ENCODE measurements at places on chromosomes 1 and 21.

- DNase-seq: no peak
Measured at GRCh38 chr1:109882288-109883245, 28.1 kb upstream of the CSF1 start.

- peak; percentile 39 for DNase-seq
Measured at GRCh38 chr1:17588048-17588871, 48.8 kb downstream of the ARHGEF10L start.

GRCh38 chr1:7839526-7839925, 13.3 kb downstream of the UTS2 start:
- DNase-seq: no peak

- peak; percentile 14 for DNase-seq
Measured at GRCh38 chr1:77273891-77274290, 7.9 kb upstream of the AK5 start.

DNA sequence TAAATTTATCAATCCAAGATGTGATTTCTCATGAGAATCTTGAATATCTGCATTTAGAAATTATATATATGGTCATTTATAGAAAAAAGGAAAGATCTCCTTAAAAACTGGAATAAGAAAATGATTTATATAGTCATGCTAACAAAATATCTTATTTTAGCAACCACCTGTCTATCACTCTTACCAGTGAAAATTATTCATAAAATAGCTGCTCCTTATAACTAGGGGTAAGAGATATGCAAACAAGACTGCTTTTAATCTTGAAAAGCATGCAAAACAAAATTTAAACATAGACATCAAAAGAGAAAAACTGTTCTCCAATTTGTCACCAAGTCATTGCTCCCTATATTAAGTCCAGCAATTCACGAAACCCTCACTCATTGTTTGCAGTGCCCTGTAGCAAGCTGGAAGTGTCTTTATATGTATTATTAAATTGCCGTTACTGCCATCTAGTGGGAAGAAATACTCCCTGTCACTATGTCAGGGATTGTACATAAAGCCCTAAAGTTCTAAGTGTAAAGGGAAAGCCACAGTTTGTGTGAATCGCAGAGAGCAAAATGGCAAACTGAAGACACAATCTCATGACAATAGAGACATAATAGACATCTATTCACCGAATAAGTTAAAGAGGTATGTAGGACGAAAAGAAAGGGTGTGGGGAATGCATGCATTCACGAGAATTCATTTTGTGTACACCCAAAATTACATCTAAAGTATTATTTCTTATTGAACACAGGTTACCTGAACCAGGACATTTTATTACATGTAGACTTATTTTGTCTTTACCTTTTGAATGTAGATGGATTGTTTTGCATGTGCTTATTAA, 600.5 kb downstream of the USP25 start:
- peak; percentile 59 for DNase-seq

DNA sequence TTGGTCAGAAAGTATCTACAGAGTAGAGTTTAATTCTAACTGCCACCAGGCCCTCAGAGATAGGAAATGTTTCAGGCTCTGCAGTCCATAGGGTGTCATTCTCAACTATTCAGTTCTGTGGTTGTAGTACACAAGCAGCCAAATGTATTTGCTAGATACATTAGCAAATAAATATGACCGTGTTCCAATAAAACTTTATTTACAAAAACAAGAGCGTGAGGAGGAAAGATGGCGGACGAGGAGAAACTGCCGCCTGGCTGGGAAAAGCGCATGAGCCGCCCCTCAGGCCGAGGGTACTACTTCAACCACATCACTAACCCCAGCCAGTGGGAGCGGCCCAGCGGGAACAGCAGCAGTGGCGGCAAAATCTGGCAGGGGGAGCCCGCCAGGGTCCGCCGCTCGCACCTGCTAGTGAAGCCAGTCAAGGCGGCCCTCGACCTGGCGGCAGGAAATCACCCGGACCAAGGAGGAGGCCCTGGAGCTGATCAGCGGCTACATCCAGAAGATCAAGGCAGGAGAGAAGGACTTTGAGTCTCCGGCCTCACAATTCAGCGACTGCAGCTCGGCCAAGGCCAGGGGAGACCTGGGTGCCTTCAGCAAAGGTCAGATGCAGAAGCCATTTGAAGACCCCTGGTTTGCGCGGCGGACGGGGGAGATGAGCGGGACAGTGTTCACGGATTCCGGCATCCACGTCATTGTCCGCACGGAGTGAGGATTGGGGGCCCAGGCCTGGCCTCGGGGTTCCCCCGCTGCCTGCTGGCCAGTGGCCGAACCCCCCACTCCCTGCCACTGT, 286.1 kb downstream of the LRRC40 start:
- DNase-seq: no peak

DNA sequence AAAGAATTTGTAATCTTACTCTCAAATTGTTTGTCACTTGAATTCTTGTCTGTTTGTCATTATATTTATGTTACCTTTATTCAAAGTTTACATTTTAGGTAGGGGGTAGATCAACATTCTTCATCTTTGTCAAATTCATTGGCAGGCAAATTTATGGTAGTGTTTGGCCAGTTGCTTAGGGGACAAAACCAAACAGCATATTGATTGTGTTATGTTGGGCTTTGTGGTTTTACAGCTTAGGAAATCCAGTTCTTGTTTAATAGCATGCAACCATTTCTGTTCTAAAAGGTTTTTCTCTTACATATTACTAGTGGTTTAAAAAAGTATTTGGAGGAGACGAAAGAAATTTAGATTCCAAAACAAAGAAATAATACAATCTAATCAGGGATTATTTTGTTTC, 91.4 kb downstream of the HMCN1 start:
- peak; percentile 55 for DNase-seq

- DNase-seq: no peak
Measured at GRCh38 chr1:218659911-218660677, 315.0 kb downstream of the TGFB2 start.

GRCh38 chr21:40638466-40639251, 208.3 kb downstream of the DSCAM start:
- no peak for DNase-seq

DNA sequence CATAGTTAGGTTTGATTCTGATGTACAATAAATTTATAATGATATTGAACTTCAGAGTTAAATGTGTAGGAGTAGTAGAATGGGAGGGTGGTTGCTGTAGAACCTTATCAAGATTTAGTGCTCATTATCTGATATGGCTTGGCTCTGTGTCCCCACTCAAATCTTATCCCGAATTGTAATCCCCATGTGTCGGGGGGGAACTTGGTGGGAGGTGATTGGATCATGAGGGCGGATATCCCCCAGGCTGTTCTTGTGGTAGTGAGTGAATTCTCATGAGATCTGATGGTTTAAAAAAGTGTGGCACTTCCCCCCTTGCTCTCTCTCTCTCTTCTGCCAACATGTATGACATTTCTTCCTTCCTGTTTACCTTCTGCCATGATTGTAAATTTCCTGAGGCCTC, 265.5 kb downstream of the GRIK1 start:
- DNase-seq: no peak

GRCh38 chr1:78047106-78047505, 1.3 kb downstream of the GIPC2 start:
- DNase-seq: no peak

GRCh38 chr21:42668298-42668992, 15.0 kb downstream of the PDE9A start:
- DNase-seq: no peak

DNA sequence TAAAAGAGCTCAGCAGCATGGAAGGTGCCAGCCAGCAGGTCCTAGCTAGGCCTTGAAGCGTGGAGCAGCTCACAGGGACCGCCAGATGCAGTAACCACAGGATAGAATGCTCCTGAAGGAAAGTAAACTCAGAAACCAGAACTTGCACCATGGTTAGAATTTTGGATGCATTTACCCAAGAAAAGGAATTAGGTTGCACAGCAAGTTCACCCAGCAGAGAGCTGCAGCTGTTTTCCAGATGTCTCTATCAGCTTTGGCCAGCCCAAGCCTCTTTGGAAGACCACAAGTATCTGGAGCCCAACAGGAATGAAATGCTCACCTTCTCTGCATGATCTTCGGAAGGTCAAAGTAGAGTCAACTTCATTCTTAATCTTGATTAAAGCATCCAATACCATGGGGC, 21.0 kb upstream of the ATP13A2 start:
- no peak for DNase-seq

DNA sequence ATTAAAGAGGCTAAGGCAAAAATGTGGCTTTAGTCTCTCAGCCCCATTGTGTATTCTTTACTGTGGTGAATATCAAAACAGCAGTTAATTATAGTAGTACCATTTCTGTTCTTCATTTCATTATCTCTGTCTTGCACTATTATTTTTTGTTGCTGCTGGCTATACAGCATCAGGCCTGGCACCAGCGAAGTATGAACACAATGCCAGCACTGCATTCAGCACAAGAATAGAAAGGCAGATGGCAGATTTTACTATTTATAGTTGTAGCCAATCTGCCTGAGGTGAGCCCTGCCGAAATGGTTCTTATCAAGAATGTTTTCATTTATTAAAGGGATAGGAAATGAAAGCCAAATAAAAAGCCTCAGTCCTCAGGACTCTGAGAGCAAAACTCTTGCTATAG, 72.1 kb downstream of the GPR52 start:
- no peak for DNase-seq

GRCh38 chr1:19344372-19344810, 32.3 kb downstream of the SLC66A1 start:
- DNase-seq: no peak

GRCh38 chr1:59751801-59752200, 62.9 kb upstream of the HOOK1 start:
- no peak for DNase-seq

GRCh38 chr1:234322979-234323378, 50.3 kb upstream of the COA6 start:
- no peak for DNase-seq

All from AG09309 (cell line).